Fibroblast of the conjunctiva (primary cell): ENCODE measurements at places on chromosomes 12 and 14.

- no peak for DNase-seq
Measured at GRCh38 chr12:93638095-93638494, 39.1 kb upstream of the CRADD start.

DNA sequence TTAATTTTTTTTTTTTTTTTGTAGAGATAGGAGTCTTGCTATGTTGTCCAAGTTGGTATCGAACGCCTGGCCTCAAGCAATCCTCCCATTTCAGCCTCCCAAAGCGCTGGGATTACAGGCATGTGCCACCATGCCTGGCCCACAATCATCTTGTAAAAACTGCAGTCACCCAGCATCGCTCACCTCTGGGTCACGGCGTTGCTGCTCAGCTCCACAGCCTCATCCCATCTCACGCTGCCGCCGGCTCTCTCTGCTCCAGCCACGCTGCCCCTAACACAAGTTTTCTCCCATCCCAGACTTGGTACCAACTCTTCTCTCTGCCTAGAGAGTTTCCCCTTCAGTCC, 69.2 kb downstream of the MAP1LC3B2 start:
- no peak for DNase-seq

GRCh38 chr14:61584331-61584741, 111.0 kb upstream of the HIF1A start:
- no peak for DNase-seq

GRCh38 chr14:72591391-72591790, 302.5 kb downstream of the DPF3 start:
- no peak for DNase-seq

DNA sequence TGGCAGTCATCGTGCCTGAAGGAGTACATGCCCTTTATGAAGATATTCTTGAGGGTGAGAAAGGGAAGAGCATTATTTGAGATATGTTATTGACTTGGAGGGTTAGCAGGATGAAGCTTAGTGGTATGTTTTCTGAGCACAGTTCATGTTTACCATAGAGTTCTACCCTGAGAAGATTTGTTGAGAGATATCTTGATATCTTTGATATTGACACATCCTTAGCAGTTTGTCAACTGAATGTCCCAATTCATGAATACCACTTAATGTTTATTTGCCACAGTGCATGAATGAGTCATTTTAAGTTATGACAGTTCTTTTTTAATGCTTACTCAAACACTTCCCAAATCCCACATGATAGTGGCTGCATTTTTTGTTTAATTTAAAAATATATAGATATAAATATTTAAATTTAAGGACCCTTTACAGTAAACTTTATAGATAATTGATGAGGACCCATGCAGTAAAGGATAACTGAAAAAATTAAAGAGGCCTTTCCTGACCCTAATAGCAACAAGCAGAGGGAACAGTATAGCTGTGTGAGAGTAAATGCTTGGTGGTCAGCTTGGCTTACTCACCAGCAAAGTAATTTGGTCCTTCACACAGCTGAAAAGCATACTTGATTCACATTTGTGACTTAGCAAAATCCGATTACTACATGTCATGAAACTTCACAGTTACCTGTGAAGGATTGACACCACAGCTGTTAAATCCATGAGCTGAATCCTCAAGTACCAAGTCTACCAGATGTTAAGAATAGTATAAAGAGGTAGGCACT, 25.8 kb downstream of the SLC39A9 start:
- no peak for DNase-seq

DNA sequence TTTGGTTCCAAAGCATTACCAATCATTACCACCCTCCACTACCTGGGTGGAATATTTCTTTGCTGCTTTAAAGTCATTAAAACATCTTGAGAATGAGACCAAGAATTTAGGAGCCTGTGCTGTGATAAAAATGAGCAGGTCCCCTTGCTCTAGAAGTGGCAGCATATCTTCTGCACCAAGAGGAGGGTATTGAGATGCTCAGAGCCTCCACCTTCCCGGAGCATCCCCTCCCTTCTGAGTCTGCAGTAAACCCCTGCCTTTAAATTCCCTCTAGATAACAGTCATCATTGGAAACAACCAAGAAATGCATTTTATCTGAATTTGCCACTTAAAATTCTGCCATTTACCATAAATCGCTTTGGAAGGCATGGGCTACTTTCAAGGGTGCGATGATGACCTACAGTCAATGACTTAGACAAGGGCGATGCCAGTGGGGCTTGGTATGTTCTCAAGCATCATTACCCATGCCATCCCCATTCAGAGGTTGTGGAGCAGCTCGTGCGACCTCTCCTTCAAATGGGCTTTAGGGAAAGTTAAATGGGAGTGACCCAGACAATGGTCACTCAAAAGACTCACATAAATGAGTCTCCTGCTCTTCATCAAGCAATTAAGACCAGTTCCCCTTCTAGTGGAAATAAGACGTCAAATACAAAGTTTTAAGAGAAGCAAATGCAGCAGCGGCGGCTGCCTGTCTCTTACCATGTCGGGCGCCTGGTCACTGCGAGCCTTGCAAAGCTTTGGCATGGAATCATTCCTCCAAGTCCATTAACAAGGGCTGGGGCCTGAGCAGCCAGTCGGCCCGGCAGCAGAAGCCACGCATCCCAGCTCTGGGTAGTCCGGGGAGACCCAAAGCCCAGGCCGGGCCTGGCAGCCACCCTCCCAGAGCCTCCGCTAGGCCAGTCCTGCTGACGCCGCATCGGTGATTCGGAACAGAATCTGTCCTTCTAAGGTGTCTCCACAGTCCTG, 334.5 kb downstream of the TMEM121 start:
- DNase-seq, result no peak

DNA sequence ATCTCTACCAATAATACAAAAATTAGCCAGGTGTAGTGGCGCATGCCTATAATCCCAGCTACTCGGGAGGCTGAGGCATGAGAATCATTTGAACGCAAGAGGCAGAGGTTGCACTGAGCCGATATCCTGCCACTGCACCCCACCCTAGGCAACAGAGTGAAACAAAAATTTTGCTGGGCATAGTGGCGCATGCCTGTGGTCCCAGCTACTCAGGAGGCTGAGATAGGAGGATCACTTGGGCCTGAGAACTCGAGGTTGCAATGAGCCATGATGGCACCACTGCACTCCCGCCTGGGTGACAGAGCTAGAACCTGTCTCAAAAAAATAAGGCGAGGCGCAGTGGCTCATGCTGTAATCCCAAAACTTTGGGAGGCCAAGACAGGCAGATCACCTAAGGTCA, 9.5 kb downstream of the ATXN2 start:
- no peak for DNase-seq

- DNase-seq, result no peak
Measured at GRCh38 chr14:57748279-57748678, 117.6 kb downstream of the SLC35F4 start.

- DNase-seq, result no peak
Measured at GRCh38 chr14:68557648-68558047, 235.2 kb downstream of the ZFP36L1 start.

- DNase-seq, result no peak
Measured at GRCh38 chr12:92552412-92553108, 150.2 kb upstream of the PLEKHG7 start.
